Smooth muscle cell of the umbilical artery (primary cell): ENCODE measurements at places on chromosomes 12 and 14. TPM values are rescaled to one million over a fixed set of nuclear protein-coding genes. Genes with fewer than 3 reads are reported as not detected.

The RACGAP1 gene
- 13.7 and 41.1 TPM in 2 replicates for total RNA-seq

The PDE3A gene
- total RNA-seq, result 0.46 and 2.7 TPM in 2 replicates

The TMPRSS12 gene
- total RNA-seq, result not detected in 2 replicates

The RNF41 gene
- total RNA-seq, result 127 and 135 TPM in 2 replicates

The TRHDE gene
- total RNA-seq, result 49.7 and 78.4 TPM in 2 replicates

The RAB15 gene
- 1.8 and 3.6 TPM in 2 replicates for total RNA-seq

The KRT83 gene
- total RNA-seq, result not detected in 2 replicates

The CLEC9A gene
- total RNA-seq, result 0.30 TPM in 1 of 2 replicates, not detected in the other

The PLA2G1B gene
- not detected in 2 replicates for total RNA-seq

The LRRC9 gene
- not detected in 2 replicates for total RNA-seq

The CLEC1B gene
- total RNA-seq, result not detected in 2 replicates

The OTOGL gene
- total RNA-seq, result under 0.01 and 0.09 TPM in 2 replicates

The CYP27B1 gene
- total RNA-seq, result 0.59 and 0.74 TPM in 2 replicates

The LUM gene
- total RNA-seq, result 282 and 2,122 TPM in 2 replicates

The ADAMTS20 gene
- under 0.01 and 0.14 TPM in 2 replicates for total RNA-seq

The GSC gene
- total RNA-seq, result 0.30 TPM in 1 of 2 replicates, not detected in the other

The PMCH gene
- total RNA-seq, result not detected in 2 replicates

The FAM181A gene
- not detected in 2 replicates for total RNA-seq

The LPCAT3 gene
- total RNA-seq, result 6.5 and 6.7 TPM in 2 replicates

The REM2 gene
- 0.14 TPM in 1 of 2 replicates, not detected in the other for total RNA-seq

The GLIPR1 gene
- 47.2 and 296 TPM in 2 replicates for total RNA-seq

The SLC4A8 gene
- total RNA-seq, result 1.8 and 3.2 TPM in 2 replicates

The MIPOL1 gene
- total RNA-seq, result 16.0 and 18.7 TPM in 2 replicates

The KRT74 gene
- total RNA-seq, result not detected in 2 replicates

The DEGS2 gene
- total RNA-seq, result not detected in 2 replicates

The CLECL1 gene
- total RNA-seq, result not detected in 2 replicates

The FGF6 gene
- total RNA-seq, result not detected in 2 replicates

The MSRB3 gene
- 91.5 and 121 TPM in 2 replicates for total RNA-seq

The IGFBP6 gene
- 202 and 245 TPM in 2 replicates for total RNA-seq

The AMDHD1 gene
- 0.28 and 0.59 TPM in 2 replicates for total RNA-seq

The LRRK2 gene
- 1.7 and 2.4 TPM in 2 replicates for total RNA-seq

The OVCH1 gene
- not detected in 2 replicates for total RNA-seq

The NAV3 gene
- total RNA-seq, result 39.2 and 159 TPM in 2 replicates

The KRT5 gene
- total RNA-seq, result 0.23 TPM in 1 of 2 replicates, not detected in the other

The SDR9C7 gene
- total RNA-seq, result not detected in 2 replicates

The PRH2 gene
- 0.28 TPM in 1 of 2 replicates, not detected in the other for total RNA-seq

The HSPB8 gene
- total RNA-seq, result 23.5 and 26.0 TPM in 2 replicates

The TAS2R42 gene
- total RNA-seq, result not detected in 2 replicates

The KRT77 gene
- total RNA-seq, result not detected in 2 replicates

The LALBA gene
- total RNA-seq, result not detected in 2 replicates

The SETD3 gene
- total RNA-seq, result 46.3 and 56.4 TPM in 2 replicates

The KLHDC2 gene
- 49.5 and 76.0 TPM in 2 replicates for total RNA-seq

The ACOT4 gene
- 0.46 and 0.59 TPM in 2 replicates for total RNA-seq

The ERBB3 gene
- total RNA-seq, result under 0.01 and 0.23 TPM in 2 replicates

The HOXC4 gene
- 1.1 and 1.5 TPM in 2 replicates for total RNA-seq

The CD163 gene
- total RNA-seq, result not detected in 2 replicates

The CNTN1 gene
- 3.6 and 11.8 TPM in 2 replicates for total RNA-seq

The HOXC9 gene
- 4.3 and 4.5 TPM in 2 replicates for total RNA-seq

The NYNRIN gene
- total RNA-seq, result 1.2 and 3.0 TPM in 2 replicates
